EH (cell line): ENCODE measurements at places on chromosomes 3 and 15.

DNA sequence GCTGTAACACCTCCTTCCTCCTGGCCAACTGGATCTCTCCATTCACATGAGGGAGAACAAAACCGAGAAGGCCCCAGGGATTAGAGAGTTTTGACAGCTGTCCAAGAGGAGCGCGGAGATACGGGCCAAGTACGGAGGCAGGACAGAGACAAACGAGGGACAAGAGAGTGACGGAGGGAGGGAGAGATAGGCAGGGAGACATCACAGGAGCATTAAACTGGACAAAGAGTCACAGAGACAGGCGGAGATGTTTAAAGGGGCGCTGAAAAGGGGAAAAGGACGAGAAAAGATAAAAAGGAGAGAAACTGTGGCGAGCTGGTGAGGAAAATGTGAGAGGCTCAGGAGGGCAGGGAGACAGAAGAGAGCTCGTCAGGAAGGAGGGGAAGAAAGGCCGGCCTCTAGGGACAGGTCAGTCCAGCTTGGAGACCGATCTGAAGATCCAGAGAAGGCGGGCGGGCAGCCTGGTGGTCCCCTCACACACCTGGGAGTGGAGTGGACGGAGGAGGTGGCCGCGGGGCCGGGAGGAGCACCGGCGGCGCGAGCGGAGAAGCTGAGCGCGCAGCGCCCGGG lies 40.5 kb upstream of the ROPN1 start:
- peak; percentile 50 for DNase-seq

- DNase-seq: peak; percentile 84
Observed at GRCh38 chr3:101567528-101568317, 6.1 kb downstream of the TRMT10C start.

DNA sequence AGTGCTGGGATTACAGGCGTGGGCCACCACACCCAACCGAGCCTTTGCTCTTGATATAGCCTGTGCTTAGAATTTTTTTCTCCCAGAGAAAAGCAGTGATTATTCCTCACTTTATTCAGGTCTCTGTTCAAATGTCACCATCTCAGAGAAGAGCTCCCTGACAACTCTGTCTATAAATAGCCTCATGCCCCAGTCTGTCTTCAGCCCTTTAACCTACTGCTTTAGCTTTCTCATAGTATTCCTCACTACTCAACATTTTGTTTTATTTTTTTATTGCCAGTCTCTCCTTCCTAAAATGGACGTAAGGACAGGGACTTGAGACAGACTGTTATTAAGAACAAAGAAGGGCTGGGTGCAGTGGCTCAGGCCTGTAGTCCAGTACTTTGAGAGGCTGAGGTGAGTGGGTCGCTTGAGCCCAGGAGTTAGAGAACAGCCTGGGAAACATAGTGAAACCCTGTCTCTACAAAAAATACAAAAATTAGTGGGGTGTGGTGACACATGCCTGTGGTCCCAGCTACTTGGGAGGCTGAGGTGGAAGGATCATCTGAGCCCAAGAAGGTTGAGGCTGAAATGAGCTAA lies 78.7 kb upstream of the TTBK2 start:
- peak; percentile 50 for DNase-seq

DNA sequence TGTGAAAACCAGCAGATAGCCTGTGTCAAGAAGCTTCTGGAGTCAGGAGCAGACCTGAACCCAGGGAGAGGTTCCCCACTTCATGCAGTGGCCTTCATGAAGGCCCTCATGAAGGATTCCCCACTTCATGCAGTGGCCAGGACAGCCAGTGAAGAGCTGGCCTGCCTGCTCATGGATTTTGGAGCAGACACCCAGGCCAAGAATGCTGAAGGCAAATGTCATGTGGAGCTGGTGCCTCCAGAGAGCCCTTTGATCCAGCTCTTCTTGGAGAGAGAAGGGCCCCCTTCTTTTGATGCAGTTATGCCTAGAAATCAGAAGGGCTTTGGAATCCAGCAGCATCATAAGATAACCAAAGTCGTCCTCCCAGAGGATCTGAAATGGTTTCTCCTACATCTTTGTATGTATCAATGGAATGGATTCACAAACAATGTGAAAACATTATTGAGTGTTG lies 103.9 kb upstream of the CHD2 start:
- DNase-seq: no peak

DNA sequence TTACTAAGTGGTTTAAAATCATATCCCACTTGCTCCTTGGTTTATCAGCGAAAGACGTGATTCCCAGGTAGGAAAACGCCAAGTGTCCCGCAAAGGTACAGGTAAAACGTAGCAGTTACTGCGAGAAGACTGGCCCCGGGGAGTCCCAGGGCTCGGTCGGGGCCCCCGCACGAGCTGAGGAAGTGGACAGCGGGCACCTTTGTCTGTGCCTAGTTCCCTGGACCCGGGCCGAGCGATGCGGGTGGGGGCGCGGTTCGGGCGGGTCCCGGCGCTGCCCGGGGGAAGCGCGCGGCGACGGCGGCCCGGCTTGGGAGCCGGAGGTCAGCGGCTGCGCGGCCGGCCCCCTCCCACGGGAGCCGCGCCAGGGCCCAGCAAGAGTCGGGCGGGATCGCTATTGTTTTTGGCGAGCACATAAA lies 864 bp upstream of the NEO1 start:
- no peak for DNase-seq

- DNase-seq: no peak
Observed at GRCh38 chr3:185726254-185726967, 98.4 kb downstream of the IGF2BP2 start.

DNA sequence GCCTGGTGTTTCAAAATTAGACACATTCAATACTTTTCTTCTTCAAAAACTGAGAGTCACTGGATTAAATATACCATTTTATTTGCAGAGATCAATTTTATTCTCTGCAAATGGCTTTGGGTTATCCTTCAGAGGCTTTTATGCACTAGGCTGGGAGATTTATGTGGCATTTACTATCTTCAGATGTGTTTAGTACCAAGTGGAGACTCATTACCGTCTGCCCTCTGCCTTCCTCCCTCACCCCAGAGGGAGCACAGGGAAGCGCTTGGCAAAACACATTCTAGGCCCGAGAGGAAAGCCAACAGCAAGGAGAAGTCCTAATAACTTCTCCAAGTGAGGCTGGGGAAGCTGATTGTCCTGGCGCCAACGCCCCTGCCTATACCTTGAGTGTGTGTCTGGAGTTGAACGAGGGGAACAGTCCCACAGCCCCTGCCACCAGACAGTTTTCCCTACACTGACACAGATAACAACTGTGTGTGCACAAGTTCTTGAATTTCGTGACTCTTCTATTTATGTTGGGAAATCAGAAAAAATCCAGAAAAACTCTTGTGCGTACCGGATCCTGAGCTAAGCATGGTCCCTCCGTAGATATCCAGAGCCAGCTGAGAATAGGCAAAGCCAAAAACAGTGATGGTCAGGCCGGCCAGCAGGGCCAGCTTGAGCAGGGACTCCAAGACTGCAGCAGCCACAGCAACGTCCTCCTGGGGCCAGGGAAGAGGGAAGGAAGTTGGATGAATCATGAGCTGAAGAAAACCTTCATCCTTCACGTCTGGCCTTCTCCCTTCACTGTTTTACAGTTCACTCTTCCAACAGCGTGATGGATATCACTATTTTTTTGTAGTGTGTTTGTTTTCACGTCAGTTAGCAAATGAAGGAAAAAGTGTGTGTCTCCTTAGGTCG lies 26.6 kb downstream of the RFT1 start:
- peak; percentile 46 for DNase-seq

DNA sequence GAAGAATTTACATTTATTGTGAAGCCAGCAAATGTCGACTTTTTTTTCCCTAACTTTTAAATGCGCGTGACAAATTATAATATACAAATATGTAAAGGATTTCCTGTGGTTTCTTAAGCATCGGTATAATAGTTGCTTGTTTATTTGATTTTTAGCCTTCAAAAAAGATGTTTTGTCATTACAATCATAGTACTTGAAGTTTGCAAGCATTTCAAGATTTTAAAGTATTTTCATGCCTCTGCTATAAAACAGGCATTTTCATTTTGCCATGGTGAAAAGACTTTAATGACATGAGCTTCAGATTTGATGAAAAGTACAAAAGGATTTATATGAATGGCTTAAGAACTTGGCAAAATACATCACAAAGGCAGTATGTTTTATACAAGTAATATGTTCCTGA lies 9.4 kb upstream of the P2RY12 start:
- DNase-seq: peak; percentile 55

DNA sequence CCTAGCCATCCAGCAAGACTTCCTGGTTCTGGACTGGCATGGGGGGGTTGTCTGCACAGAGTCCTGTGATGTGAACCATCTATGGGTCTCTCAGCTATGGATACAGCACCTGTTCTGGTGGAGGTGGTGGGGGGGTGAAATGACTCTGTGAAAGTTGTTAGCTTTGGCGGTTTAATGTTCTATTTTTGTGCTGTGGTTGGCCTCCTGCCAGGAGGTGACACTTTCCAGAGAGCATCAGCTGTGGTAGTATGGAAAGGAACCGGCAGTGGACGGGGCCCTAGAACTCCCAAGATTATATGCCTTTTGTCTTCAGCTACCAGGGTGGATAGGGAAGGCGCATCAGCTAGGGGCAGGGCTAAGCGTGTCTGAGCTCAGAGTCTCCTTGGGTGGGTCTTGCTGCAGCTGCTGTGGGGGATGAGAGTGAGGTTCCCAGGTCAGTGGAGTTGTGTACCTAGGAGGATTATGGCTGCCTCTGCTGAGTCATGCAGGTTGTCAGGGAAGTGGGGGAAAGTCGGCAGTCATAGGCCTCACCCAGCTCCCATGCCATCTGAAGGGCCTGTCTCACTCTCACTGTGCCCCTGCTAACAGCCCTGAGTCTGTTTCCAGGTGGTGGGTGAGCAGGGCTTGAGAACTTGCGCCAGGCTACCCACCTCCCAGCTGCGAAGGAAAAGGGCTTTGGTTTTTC lies 7.1 kb upstream of the LARS2 start:
- DNase-seq: peak; percentile 11

GRCh38 chr3:23592961-23593931 lies 212.5 kb upstream of the UBE2E1 start:
- no peak for DNase-seq

DNA sequence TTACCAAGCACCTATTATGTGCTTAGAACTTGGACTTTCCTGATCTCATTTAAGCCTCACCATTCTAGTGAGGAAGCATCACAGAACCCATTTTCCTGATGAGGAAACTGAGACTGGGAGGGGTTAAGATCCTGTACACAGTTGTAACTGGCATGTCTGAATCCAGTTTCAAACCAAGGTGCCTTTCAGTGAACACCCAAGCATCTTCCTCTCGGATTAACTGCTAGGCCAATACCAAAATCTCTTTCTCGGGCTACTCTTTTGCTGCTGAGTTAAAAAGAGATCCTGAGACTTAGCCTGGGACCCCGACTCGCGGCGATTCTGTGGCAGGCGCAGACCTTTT lies 578 bp upstream of the CEMIP start:
- DNase-seq: no peak

GRCh38 chr15:87118435-87118834 lies 1038.8 kb downstream of the AGBL1 start:
- DNase-seq: no peak

GRCh38 chr3:168839653-168840052 lies 743.9 kb upstream of the GOLIM4 start:
- no peak for DNase-seq

DNA sequence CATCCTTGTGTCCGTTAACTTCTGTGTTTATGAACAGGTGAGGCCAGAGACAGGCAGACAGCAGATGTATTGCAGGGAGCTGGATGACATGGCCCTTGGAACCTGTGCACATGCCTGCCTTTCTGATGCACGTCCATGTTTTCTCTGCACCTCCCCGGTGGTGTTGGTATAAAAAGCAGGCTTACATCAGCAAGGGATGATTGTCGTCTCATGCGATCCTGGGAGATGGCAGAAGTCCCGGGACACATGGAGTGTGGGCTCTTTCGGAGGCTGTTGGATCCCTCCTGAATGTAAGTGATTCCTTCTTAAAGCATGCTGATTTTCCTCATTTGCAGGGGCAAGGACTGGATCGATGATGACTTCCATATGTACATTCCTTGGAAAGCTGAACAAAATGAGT lies 134.8 kb downstream of the SNRPN start:
- no peak for DNase-seq

GRCh38 chr15:80615783-80616391 lies 79.2 kb upstream of the ABHD17C start:
- peak; percentile 82 for DNase-seq

DNA sequence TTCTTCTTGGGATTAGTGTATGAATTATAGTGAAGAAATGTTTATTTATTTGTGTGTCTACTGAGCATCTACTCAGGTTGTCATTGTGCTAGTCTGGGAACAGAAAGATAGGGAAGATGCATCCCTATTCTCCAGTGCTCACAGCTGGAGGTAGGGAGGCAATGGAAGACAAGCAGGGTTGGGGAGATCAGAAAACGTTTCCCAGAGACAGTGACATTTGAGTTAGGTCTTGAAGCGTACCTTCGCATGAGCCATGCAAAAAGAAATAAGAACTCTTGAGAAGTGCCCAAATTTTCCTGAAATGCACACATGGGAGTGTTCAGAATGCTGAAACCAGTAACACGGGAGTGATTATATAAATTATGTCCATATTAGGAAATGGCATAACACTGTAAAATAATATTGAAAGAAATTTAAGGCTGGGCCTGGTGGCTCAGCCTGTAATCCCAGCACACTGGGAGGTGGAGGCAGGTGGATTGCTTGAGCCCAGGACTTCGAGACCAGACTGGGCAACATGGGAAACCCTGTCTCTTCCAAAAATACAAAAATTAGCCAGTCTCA lies 5.3 kb upstream of the CEMIP start:
- DNase-seq: no peak

DNA sequence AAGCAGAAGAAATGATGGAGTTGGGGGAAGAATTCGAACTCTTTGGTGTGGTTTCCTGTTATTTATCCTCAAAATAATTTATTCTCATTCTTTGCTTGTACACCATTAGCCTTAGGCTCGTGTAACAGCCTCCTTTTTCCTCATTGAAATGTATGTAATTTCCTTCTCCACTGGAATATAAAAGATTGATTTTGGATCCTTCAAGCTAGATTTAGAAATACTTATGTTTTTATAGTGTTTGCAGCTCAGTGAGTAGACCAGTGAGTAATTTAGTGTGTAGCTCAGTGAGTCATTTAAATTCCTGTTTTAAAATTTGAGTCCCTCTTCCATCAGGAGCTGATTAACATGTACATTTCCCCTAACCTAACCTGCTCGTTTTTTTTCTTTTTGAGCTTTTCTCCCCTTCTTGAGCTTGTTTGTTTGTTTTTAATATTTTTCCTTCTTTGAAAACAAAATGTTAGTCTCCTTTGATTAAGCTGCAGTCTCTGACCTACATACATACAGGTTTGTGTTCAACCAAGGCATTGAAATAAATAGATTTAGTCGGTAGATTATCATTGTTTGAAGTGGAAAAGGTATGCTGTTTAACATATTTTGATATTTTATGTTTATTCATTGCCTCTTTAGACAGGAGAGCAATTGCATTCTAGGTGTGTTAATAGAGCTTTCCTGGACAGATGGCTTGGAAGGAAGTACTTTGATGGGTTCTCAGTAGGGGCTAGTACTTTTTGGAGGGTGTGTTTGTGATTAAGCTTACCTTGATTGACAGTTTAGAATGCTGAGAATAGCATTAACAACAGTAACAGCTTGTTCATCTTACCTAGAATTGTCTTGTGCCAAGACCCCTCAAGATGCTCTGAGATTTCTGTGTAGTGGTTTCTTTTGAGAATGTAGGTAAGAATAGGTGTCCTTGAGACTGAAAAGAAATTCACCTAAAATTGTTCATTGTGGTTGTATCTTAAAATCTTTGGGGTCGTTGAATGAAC lies 5.9 kb downstream of the USP3 start:
- DNase-seq: peak; percentile 82

GRCh38 chr3:40771112-40771511 lies 246.4 kb downstream of the ZNF621 start:
- DNase-seq: no peak
